ENCODE measurements at places on chromosomes 3 and 15.

DNA sequence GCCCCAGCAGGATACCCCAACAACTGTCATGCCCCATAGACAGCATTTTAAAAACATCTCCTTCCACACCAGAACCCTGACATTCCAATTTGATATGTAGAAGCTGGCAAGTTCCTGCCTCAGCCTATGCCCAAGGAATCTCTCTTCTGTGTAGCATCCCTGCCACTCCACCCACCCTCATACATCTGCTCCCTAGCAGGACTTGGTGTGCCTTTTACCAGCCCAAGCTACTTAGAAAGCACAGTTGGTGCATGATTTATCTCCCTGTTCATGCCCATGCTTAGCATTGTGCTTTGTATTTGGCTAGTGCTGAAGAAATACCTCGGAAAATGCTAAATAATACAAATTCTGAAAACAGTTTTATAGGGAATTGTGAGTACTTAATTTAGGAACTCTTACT, 236.9 kb upstream of the HES1 start:
- no peak for DNase-seq

- DNase-seq = no peak
Observed at GRCh38 chr15:68612979-68613740, 34.4 kb downstream of the CORO2B start.

DNA sequence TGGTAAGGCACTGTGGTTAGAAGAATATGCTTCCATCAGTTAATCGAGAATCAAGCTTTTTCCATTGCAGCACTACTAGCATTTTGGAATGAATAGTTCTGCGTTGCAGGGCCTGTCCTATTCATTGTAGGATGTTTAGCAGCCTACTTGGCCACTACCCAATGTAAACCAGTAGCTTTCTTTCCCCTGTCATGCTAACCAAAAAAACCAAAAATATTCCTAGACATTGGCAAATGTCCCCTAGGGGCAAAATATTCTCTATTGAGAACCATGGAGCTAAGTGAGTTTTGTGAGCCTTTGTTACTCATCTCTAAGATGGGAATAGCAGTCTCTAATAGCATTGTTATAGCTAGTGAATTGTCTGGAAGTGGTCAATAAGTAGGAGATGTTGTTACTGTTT, 187.2 kb downstream of the CADPS start:
- no peak for DNase-seq

DNA sequence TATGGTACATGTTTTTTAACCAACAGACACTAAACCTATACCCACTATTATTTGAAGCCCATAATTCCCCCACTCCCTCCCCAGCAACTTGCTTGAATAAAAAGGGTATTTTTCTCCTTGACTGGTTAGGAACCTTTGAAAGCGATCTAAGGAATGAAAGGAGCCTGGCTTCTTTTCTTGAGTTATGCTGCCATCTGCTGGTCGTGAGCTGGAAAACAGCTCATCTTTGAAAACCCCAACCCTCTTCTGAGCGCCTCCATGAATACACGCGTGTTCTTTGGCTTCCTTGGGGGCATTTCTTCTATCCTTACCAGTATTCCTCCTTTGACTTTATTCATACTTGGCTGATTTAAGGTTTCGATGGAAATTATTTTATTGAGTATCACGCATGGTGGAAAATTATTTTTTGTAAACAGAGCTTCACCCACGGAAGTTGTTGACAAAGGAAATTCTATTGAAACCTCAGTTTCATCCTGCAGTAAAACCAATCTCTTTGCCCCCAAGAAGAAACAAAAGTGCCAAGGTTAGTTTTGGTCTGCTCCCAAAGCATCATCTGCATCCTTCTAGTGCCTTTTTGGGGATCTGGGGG, 171.6 kb downstream of the SV2B start:
- peak; percentile 62 for DNase-seq

DNA sequence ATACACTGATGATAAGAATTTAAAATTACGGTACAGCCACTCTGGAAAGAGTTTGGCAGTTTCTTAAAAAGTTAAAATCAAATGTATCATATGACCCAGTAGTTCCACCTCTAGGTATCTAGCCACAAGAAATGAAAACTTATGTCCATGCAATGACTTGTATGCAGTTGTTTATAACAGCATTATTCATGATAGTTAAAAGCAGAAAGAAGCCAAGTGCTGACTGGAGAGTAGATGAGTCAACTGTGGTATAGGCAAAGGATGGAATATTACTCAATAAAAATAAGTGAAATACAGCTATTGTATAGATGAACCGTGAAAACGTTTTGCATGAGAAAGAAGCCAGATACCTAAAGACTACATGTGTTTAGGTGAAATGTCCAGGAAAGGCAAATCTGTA, 14.8 kb downstream of the GPR87 start:
- DNase-seq = no peak

Data from NCI-H2171 (cell line).